ENCODE measurements at places on chromosomes 5 and 9.

GRCh38 chr9:33676746-33677505, 118.4 kb upstream of the PRSS3 start:
- no peak for DNase-seq

DNA sequence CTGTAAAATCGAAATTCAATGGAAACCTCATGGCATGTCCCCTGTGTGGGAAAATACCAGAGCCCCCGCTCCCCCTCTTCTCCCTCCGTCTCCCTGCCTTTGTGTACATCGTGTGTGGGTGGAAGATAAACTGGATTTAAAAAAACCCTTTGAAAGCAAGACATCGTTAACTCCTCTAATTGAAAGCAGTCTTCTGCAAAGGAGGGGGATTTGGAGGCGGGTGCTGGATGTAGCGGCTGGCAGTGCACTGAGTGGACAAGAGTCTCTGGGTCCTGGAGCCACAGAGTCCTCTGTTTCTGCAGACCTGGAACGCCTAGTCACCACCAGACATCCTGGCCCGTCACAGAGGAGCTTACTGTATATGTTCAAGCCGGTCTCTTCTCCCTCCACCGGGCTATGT, 169.4 kb downstream of the PAPPA start:
- no peak for DNase-seq

DNA sequence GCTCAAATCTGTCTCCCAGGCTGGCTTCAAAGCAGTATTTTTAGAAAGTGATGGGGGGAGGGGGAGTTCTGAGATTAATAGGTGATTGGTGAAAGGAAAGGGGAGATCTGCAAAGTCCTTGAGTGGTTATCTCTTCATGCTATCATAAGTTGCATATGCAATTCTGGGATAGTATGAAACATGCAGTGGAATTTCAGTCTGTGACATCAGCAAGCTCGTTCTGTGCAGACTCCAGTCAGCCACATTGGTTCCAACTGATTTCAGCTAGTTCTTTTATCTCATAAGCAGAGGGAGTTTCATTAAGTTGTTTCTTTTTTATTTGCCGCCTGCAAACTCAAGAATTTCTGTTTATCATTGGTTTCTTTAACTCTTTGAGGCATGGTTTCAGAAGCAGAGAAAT, 180.5 kb upstream of the SH3GL2 start:
- no peak for DNase-seq

- no peak for DNase-seq
Observed at GRCh38 chr5:57324861-57325260, 151.0 kb downstream of the GPBP1 start.

- no peak for DNase-seq
Observed at GRCh38 chr9:105670315-105670714, 8.1 kb downstream of the TAL2 start.

DNA sequence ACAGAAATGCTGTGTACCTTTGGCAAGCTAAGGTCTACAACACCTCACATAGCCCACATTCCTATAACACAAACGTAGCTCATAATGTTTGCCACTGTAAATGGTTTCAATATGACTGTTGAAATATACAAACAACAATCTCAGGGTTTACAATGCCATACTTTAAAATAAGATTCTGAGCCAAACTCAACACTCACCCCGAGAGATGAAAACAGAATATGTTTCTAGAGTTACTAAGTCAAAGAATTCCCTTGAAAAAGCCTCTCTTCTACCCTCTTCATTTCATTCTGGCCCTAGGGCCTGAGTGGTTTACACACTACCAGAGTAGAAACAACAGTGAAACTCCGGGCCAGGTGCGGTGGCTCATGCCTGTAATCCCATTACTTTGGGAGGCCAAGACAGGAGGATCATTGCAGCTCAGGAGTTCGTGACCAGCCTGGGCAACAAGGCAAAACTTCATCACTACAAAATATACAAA, 72.6 kb downstream of the MYO10 start:
- no peak for DNase-seq

GRCh38 chr5:54317511-54318260, 7.3 kb upstream of the ARL15 start:
- no peak for DNase-seq
